ENCODE measurements at places on chromosomes 2 and 18.
A peak's percentile ranks its signal among the peaks of the same experiment; 100 is the strongest.

DNA sequence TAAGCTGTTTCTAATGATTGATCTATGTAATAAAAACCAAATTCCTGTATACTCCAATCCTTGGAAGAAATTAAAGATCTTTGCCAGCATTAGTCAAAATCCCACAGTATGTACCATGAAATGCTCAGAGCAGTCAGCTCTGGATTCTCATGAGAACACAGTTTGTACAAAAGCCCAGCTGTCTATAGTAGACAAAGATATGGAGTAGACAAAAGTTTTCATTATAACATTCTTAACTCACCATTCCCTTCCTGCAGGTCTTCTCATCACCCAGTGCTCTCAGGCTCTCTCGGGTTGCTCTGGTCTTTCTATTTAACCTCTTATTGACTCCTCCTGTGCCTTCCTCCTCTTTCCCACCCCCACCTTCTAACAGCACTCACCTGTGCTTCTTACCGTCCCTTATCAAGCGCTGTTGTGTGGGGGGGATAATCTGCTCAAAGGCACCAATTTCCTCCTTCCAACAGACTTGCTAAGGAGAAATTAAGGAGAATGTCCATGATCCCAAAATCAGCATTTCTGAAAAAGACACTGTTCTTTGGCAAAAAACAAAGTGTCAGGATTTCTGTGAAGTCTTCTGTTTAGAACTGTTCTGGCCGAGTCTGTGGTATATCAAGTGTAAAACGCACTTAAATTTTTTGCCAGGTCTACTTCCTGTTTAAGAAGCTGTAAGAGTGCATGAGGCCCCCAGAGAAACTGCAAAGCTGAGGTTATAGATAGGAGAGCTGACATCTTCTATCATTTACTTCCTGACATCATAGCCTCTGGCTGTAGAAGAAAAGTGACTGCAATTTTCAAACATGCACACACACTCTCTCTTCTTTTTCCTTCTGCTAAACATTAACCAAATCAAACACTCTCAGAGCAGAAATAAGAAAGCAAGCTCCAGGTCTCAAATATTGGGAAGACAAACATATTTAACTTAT, 144.1 kb downstream of the EVA1A start:
- no peak for DNase-seq

DNA sequence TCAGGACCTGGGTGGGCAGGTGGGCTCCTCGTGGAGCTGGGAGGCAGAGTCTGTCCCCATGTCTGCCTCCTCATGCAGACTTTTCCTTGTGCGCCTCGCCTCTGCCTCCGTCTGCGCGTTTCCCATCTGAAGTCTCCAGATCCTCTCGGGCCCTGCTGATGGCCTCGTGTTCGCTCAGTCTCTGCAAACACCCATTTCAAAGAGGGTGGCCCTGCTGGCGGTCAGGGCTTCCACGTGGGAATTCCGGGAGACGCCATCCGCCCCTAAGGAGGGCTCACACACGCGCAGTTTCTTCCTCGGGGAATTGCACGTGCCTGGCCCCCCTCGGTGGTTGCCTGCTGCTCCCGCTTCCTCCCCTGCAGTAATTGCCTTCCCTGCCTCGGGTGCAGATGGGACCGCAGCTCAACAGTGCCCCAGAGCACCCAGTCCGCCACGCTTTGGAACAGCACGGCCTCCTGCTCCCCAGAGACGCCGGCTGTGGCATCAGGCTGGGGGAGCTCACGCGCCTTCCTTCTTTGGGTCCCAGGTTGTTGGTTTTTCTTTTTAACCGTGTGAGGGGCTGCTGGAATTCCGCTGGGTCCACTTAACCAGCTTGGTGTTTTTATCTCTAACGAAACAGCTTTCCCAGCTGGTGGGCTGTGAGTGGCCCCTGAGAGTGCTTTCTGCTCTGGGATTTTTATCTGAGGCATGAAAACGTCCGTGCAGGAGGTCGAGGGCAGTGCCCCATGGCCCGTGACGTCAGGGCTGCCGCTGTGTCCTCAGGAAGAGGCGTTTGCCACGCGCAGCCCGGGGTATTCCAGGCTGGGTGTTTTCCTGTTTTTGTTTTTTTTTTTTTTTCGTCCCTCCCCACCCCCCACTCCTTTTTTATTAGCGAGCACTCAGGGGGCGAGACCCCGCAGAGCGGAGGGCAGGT, 16.1 kb downstream of the NFATC1 start:
- DNase-seq = no peak

- peak; percentile 86 for DNase-seq
Measured at GRCh38 chr2:73284296-73285158, at the start of gene FBXO41. Gene FBXO41 (minus strand): TSS chr2:73284478. CDS start chr2:73269630, 14,848 bp downstream.

DNA sequence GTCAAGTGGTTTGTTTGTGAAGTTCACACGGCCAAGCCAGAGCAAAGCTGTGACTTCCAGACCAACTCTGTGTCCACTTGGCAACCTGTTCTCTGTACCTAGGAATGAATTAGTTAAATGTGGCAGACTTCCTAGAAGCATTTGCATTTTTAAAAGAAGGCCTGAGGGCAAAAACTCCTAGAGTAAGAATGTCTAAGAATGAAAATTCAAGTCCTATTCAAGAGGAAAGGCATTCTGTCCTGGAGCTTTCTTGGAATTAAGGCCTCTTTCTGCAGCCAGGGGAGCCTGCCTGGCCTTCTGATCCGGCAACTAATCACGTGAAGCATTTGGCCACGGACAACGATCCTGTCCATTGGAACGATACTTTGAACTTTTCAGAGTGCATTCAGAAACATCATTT, 155.0 kb downstream of the SETBP1 start:
- DNase-seq = no peak

DNA sequence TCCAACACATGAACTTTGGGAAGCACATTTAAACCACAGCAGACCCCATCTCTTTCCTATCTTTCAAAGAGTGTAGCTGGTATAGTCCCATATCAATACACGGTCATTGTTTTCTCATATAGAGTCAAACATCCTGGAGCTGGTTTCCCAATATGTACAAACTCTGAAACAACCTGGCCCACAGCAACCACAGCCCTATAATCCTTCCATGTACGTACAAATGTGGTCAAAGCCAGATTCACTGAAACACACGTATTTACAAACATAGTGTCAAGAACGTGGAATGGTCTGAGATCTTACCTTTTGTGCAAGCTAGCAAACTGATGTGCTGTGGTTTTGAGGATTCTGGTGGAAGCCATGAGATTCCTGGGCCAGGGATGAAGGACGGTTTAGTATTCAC, 97.3 kb downstream of the HS1BP3 start:
- no peak for DNase-seq

- no peak for DNase-seq
Measured at GRCh38 chr18:6781796-6782195, 52.3 kb downstream of the ARHGAP28 start.

DNA sequence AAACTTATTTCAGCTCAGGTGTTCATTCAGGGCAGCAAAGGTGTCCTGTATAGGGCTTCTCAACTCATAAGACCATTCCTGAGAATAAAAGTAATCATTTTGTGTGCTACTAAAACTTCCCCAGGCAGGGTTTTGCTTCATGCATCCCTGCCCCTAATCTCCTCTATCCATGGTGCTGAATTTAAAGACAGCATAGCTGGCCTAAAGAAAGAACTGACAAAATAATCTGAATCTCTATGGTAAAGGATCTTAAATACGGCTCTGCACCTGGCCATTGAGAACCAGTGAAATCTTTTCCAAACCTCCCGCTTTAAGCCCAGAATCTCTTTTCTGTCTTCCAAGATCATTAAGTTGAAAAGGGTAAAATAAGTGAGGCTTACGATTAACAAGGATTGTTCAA, 292.1 kb upstream of the KLHL29 start:
- no peak for DNase-seq

- no peak for DNase-seq
Measured at GRCh38 chr2:200899482-200899881, 10.3 kb downstream of the NIF3L1 start.

GRCh38 chr2:238381341-238382115, 45.2 kb upstream of the ASB1 start:
- no peak for DNase-seq
